ENCODE measurements at places on chromosomes 3 and 15. TPM values are rescaled to one million over a fixed set of nuclear protein-coding genes. Genes with fewer than 3 reads are reported as not detected.

The PRRT3 gene
- 7.8 TPM for total RNA-seq

The SI gene
- not detected for total RNA-seq

The XIRP1 gene
- total RNA-seq: 0.08 TPM

The RAD51 gene
- total RNA-seq: 15.2 TPM

The ZNF280D gene
- 26.8 TPM for total RNA-seq

The SST gene
- total RNA-seq: not detected

- no peaks in the 10 kb centered on the region for H3K4me1 ChIP-seq
- DNase-seq: no peak
- H3K27ac ChIP-seq: no peak overlapping the region
- no peak overlapping the region for H3K4me3 ChIP-seq
- no peaks in the 10 kb centered on the region for H3K36me3 ChIP-seq
- peaks cover 2% of the 10 kb centered on the region for H3K27me3 ChIP-seq
These were observed 27.8 kb downstream of the IL5RA start for GRCh38 chr3:3082234-3082924.

DNA sequence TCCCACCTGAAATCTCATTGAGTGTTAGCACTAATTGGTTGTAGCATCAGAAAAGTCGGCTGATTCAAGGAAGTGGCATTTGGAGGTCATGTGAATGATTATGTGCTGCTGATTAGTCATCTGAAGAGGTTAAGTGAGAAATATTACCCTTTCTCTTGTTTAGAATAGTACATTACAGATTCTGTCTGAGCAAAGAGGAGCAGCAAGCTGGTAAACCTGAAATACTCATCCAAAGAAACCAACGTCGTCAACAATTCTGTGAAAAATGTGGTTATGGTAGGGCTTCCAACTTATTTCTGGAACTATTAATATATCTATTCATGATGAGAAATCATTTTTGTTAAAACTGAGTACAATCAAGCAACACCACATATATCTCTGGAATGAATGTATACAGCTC, 1024.9 kb downstream of the TUSC7 start:
- H3K36me3 ChIP-seq: no peaks in the 10 kb centered on the region
- H3K4me3 ChIP-seq: peak overlapping the region; percentile 61
- DNase-seq: peak; percentile 39
- peaks cover 29% of the 10 kb centered on the region for H3K4me1 ChIP-seq
- peaks cover 1% of the 10 kb centered on the region for H3K27me3 ChIP-seq

- peaks cover 6% of the 10 kb centered on the region for H3K27me3 ChIP-seq
- no peaks in the 10 kb centered on the region for H3K4me1 ChIP-seq
- no peaks in the 10 kb centered on the region for H3K36me3 ChIP-seq
- no peak overlapping the region for H3K27ac ChIP-seq
- H3K4me3 ChIP-seq: no peak overlapping the region
These were observed 116.8 kb downstream of the TPRG1 start for GRCh38 chr3:189288348-189289235.

DNA sequence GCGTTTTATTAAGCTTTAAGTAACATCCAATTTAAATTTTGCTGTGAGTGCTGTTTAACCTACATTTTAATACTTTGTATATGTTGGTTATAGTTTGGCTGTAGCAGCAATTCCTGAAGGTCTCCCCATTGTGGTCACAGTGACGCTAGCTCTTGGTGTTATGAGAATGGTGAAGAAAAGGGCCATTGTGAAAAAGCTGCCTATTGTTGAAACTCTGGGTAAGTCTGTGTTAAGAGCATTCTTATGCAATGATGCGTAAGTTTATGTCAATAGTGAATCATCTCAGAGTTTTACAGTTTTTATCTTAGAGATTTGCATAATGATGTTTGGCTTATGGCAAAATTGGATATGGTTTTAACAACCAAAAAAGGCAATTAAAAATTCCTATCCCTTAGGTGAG, 62.7 kb downstream of the ASTE1 start:
- H3K4me3 ChIP-seq: peak overlapping the region; percentile 37
- peak overlapping the region; percentile 81 for H3K27ac ChIP-seq
- peak; percentile 90 for DNase-seq
- no peaks in the 10 kb centered on the region for H3K27me3 ChIP-seq

DNA sequence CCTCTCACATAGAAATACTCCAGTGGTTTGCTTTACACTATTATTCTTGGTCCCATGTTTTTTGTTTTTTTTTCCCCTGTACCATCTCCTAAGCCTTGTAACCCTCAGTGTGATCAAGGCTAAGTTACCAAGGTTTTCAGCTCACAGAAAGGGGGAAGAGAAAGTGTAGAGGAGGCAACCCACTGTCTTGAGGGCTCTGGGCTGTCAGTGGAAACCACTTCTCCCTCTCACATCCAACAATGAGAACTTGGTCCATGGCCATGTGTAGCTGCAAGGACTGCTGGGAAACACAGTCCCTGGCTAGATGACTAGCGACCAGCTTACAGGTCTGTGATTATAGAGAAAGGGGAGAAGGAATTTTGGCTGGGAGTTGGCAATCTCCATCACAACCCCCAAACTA, 30.3 kb downstream of the GPD1L start:
- no peak overlapping the region for H3K4me3 ChIP-seq
- peaks cover 10% of the 10 kb centered on the region for H3K27me3 ChIP-seq
- H3K27ac ChIP-seq: no peak overlapping the region

DNA sequence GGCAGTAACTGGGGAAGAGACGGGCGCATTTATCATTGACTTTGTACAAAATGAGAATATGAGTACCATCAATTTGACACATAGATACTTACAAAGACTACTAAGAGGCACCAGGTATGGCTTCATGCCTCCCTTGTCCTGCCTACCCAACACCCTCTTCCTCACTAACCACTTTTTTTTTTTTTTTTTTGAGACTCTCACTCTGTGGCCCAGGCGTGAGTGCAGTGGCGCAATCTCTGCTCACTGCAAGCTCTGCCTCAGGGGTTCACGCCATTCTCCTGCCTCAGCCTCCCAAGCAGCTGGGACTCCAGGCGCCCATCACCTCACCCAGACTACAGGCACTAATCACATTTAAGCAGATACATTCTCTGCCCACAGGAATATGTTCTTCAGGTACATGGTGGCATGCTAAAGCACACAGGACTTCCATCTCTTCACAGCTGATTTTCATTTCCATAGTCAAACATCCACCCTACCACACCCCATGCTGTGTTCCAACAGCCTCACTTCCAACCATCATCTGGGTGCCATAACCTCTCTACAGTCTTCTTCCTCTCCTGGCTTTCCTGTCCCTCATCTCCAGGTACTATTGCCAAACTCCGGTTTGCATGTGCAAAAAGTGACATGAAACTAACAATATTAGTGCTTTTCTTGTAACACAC, 41.7 kb downstream of the RAB27A start:
- DNase-seq: no peak
- no peak overlapping the region for H3K27ac ChIP-seq
- H3K27me3 ChIP-seq: no peaks in the 10 kb centered on the region
- H3K4me1 ChIP-seq: peaks cover 11% of the 10 kb centered on the region
- H3K4me3 ChIP-seq: no peak overlapping the region

GRCh38 chr3:120864541-120864940, 43.5 kb upstream of the STXBP5L start:
- H3K4me1 ChIP-seq: no peaks in the 10 kb centered on the region
- DNase-seq: no peak
- H3K27me3 ChIP-seq: peaks cover 15% of the 10 kb centered on the region
- no peak overlapping the region for H3K27ac ChIP-seq
- H3K4me3 ChIP-seq: no peak overlapping the region
- no peaks in the 10 kb centered on the region for H3K36me3 ChIP-seq

- DNase-seq: no peak
- no peak overlapping the region for H3K4me3 ChIP-seq
- H3K36me3 ChIP-seq: no peaks in the 10 kb centered on the region
- H3K27ac ChIP-seq: no peak overlapping the region
- no peaks in the 10 kb centered on the region for H3K27me3 ChIP-seq
These were observed 48.6 kb downstream of the ZBTB20 start for GRCh38 chr3:115098354-115099073.

GRCh38 chr15:25469377-25469776, 30.6 kb upstream of the UBE3A start:
- H3K36me3 ChIP-seq: no peaks in the 10 kb centered on the region
- H3K4me3 ChIP-seq: no peak overlapping the region
- peaks cover 9% of the 10 kb centered on the region for H3K27me3 ChIP-seq
- H3K27ac ChIP-seq: no peak overlapping the region
- no peaks in the 10 kb centered on the region for H3K4me1 ChIP-seq

DNA sequence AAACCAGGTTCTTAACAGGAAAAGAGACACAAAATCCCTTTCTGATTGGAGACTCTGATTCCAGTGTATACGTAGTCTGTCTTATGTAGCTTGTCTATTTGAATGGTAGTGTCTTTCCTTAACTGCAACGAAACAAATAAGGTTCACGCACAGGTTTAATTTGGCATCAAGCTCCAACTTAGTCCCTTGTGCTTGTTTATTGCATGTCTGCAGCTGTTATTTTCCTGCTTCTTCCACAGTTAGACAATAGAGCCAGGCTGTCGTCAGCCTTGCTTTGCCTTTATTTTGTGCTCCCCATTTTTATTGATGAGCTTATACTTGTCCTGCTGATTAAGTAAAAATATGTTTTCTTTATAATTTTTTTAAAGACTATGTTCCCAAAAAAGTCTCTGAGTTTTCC, 152.7 kb upstream of the CDIN1 start:
- peak overlapping the region; percentile 99 for H3K27ac ChIP-seq
- DNase-seq: no peak
- peaks cover 67% of the 10 kb centered on the region for H3K4me1 ChIP-seq
- no peaks in the 10 kb centered on the region for H3K27me3 ChIP-seq
- no peak overlapping the region for H3K4me3 ChIP-seq

GRCh38 chr3:50658416-50658815, 16.3 kb upstream of the DOCK3 start:
- peak overlapping the region; percentile 28 for H3K27ac ChIP-seq
- H3K4me3 ChIP-seq: no peak overlapping the region
- H3K27me3 ChIP-seq: peaks cover 7% of the 10 kb centered on the region
- no peaks in the 10 kb centered on the region for H3K36me3 ChIP-seq

DNA sequence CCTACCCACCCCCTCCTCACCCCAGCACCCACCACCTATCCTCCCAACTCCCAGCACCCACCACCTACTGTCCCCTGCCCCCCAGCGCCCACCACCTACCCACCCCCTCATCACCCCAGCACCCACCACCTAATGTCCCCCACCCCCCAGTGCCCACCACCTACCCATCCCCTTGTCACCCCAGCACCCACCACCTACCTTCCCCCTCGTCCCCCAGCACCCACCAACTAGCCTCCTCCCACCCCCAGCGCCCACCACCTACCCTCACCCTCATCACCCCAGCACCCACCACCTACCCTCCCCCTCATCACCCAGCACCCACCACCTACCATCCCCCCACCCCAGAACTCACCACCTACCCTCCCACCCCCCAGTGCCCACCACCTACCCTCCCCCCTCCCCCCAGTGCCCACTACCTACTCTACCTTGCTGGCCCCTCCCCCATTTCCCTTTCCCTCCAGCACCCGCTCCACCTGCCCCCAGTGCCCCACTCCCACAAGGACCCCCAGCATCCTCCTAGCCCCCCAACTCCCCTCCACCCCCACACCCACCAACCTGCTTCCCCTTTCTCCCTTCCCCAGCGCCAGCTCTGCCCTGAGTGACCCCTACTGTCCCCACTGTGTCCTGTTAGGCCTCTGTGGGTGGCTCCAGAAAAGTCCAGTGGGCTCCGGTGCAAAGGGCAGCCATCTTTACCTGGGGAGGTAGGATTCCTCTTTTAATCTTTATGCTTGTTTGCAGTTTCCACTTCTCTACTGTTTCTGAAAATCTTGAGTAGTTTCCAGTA, 1.2 kb downstream of the UROC1 start:
- H3K4me3 ChIP-seq: no peak overlapping the region
- no peaks in the 10 kb centered on the region for H3K4me1 ChIP-seq
- no peak overlapping the region for H3K27ac ChIP-seq
- no peaks in the 10 kb centered on the region for H3K36me3 ChIP-seq
- DNase-seq: no peak
- peaks cover 12% of the 10 kb centered on the region for H3K27me3 ChIP-seq

- no peak overlapping the region for H3K4me3 ChIP-seq
- H3K27me3 ChIP-seq: peaks cover 11% of the 10 kb centered on the region
- H3K27ac ChIP-seq: no peak overlapping the region
- no peaks in the 10 kb centered on the region for H3K36me3 ChIP-seq
These were observed 8.8 kb downstream of the NUP210 start for GRCh38 chr3:13411186-13411860.

- peak; percentile 13 for DNase-seq
- no peaks in the 10 kb centered on the region for H3K27me3 ChIP-seq
- peak overlapping the region; percentile 81 for H3K27ac ChIP-seq
These were observed 401 bp downstream of the ZSCAN29 start for GRCh38 chr15:43370310-43370974.

DNA sequence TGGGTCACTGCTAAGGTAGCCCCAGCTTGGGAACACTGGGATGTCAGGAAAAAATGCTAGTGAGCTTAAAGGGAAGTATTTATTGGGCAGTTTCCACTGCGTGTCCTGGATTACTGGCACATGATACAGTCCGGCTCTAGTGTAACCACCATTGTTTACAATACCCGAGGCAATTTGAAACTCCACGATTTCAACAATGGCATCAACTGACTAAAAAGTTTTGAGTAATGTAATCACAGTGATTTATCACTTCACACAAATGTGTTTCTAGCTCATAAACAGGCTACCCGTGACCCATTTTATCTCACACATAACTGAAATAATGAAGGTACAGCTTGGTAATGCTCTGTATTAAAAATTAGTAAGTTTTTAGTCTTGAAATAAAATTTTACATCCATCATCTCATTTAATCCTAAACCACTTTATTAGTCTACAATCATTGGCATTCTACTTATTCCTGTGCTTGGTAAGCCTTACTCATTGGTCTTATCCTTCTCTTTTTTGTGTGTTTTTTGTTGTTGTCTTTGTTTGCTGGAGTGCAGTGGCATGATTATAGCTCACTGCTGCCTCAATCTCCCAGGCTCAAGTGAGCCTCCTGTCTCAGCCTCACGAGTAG, 7.6 kb downstream of the ZMAT3 start:
- peak overlapping the region; percentile 64 for H3K27ac ChIP-seq
- peaks cover 75% of the 10 kb centered on the region for H3K36me3 ChIP-seq
- H3K27me3 ChIP-seq: peaks cover 2% of the 10 kb centered on the region

- DNase-seq: no peak
- H3K4me1 ChIP-seq: no peaks in the 10 kb centered on the region
- peaks cover 17% of the 10 kb centered on the region for H3K36me3 ChIP-seq
- peaks cover 3% of the 10 kb centered on the region for H3K27me3 ChIP-seq
These were observed 642.4 kb downstream of the GOLGA6L6 start for GRCh38 chr15:19899021-19899824.

- no peak overlapping the region for H3K4me3 ChIP-seq
- peak overlapping the region; percentile 47 for H3K27ac ChIP-seq
- peaks cover 35% of the 10 kb centered on the region for H3K4me1 ChIP-seq
- DNase-seq: no peak
- peaks cover 2% of the 10 kb centered on the region for H3K27me3 ChIP-seq
These were observed 36.3 kb downstream of the DUT start for GRCh38 chr15:48367483-48367882.

GRCh38 chr15:58608711-58609110, 140.8 kb downstream of the ADAM10 start:
- DNase-seq: peak; percentile 1
- peaks cover 50% of the 10 kb centered on the region for H3K4me1 ChIP-seq
- peak overlapping the region; percentile 70 for H3K4me3 ChIP-seq
- peak overlapping the region; percentile 70 for H3K27ac ChIP-seq
